ENCODE measurements at places on chromosomes 2 and 18. TPM values are rescaled to one million over a fixed set of nuclear protein-coding genes. Genes with fewer than 3 reads are reported as not detected.

C1GALT1C1L gene
- total RNA-seq: 0.20 TPM

GRCh38 chr2:99403084-99403483 lies 65.9 kb downstream of the EIF5B start:
- no peaks in the 10 kb centered on the region for H3K27me3 ChIP-seq
- no peak for DNase-seq
- H3K4me3 ChIP-seq: no peak overlapping the region
- peaks cover 65% of the 10 kb centered on the region for H3K36me3 ChIP-seq

GRCh38 chr2:183283209-183283608 lies 159.0 kb downstream of the NUP35 start:
- H3K4me3 ChIP-seq: no peak overlapping the region
- H3K36me3 ChIP-seq: no peaks in the 10 kb centered on the region
- no peaks in the 10 kb centered on the region for H3K27me3 ChIP-seq

- H3K27ac ChIP-seq: no peak overlapping the region
- H3K36me3 ChIP-seq: no peaks in the 10 kb centered on the region
- H3K4me1 ChIP-seq: no peaks in the 10 kb centered on the region
- DNase-seq: no peak
These were observed 23.3 kb upstream of the ALLC start for GRCh38 chr2:3634596-3635121.

- H3K36me3 ChIP-seq: no peaks in the 10 kb centered on the region
- no peaks in the 10 kb centered on the region for H3K4me1 ChIP-seq
- H3K27ac ChIP-seq: no peak overlapping the region
These were observed 44.2 kb downstream of the TACR1 start for GRCh38 chr2:75155115-75155514.

- H3K27ac ChIP-seq: no peak overlapping the region
- no peak overlapping the region for H3K4me3 ChIP-seq
- no peaks in the 10 kb centered on the region for H3K4me1 ChIP-seq
- no peaks in the 10 kb centered on the region for H3K27me3 ChIP-seq
- no peaks in the 10 kb centered on the region for H3K36me3 ChIP-seq
These were observed 605.6 kb upstream of the SLC39A10 start for GRCh38 chr2:195051401-195051800.

Measured in HCT116 (cell line).